ENCODE measurements at places on chromosomes 16 and 17.

DNA sequence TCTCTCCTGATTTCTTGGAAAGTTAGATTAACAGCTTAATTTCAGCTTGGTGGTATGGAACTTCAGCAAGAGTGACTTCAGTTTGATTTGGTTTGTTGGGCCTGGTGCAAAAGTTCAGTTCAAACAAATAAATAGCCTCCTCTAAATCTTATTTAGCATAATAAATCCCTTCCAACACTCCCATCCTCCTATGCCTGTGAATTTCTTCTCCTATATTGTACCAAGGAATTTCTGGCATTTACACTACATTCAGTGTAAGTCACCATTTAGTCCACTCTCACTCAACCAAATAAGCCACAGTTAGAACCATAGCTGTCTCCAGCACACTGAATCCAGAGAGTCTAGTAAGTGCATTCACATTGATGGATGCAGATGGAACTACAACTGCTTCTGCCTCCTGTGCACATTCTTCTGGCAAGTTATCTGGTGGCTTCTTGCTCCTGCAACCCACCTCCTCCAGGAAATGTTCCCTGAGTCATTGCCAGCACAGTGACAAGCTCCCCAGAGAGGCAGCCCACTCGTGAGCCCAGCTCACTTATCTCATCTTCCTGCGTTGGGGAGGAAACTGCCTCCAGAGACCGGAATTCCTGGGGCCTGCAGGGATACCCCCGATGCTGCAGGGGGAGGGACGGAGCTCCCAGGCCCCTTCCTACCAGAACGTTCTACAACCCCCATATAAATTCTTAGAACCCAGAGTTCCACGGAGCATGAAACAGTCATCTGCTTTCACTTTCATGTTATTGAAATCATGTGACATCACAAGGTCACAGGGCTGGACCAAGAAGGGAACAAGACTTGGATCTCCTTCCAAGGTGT is 318.3 kb downstream of the PHKB start:
- peak; percentile 92 for DNase-seq

DNA sequence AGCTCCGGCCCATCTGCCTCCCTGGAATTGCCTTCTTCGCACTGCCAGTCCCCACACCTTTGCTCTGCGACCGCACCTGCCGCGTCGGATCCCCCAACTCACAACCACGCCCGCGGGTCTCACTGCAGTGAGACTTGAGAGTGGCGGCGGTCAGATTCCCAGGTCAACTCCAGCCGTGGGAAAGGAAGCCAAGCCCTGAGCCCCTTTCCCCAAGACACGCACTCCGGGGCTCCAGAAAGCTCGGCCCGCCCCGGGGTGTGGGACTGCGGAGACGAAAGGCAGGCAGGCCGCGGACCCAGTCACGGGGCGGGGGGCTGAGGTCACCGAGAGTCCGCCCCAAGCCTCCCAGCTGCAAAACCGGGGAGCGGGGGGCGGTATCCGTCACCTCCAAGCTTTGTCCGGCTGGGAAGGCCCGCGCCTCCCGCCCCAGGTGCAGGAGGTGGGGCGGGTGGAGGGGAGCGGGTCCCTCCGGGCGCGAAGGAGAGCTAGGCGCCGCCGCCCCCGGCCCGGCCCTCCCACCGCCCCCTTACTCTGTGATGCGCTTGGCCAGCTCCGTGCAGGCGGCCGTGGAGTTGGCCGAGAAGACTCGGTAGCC is 615 bp downstream of the PRPSAP1 start:
- DNase-seq, result no peak

GRCh38 chr17:62188713-62189112 is 123.6 kb upstream of the MED13 start:
- DNase-seq, result peak; percentile 87

GRCh38 chr17:30929081-30929633 is 7.4 kb downstream of the ADAP2 start:
- DNase-seq, result no peak

- DNase-seq, result no peak
Observed at GRCh38 chr17:51107778-51108177, 12.9 kb downstream of the SPAG9 start.

- no peak for DNase-seq
Observed at GRCh38 chr17:6070430-6070912, 292 bp downstream of the WSCD1 start.

DNA sequence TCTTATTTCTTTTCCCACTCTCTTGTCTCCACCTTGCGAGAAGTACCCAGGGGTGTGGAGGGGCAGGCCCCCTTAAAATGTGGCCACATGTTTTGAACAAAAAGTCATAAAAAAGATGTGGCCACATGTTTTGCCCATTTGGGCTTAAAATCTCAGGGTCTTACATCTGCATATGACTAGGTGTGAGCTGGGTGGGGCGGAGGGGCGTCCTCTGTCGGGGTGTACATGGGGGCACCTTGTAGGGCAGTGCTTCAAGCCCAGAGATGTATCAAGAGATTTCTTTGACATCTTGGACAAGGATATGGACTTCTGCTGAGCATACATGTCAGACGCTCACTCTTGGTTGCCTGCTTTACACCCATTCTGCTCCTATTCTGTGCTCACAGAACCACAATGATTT is 13.0 kb upstream of the SLC47A1 start:
- DNase-seq, result no peak

DNA sequence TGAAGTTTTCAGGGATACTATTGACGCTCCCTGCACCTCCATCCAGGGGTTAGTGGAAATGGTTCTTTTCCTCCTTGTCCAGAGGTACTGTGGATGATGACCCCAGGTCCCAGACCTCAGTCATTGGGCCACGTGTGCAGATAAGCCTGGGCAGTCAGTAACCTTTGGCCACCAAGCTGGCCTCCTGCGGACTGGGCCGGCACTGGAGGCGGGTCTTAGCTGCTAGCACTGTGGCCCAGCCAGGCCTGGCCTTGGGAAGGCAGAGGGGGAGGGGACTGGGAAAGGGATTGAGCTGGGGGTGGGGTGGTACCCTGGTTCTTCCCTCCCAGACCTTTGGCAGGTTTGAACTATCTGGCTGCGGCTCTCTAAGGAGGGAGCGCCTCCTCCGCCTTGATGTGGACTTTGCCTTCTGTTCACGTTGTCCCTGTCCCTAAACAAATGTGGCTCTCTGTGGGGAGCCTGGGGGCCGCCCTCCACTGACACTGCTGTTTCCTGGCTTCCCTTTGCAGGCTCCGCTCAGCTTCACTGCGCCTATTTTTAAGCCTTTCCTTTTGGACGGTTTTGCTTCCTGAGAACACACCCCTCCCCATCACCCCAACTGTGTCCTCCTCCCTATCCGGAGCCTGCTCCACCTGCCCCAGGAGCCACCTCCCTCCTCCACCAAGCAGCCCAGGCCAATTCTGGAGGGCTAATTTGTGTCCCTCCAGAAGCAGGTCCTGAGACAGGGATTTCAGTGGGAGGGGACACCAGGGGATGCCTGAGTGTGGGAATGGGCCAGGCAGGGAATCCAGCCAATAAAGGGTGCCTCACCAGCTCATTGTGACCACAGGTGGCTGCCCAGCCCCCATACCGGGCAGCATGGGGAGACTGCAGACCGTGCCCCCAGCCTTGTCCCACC is 251.9 kb downstream of the SEC14L1 start:
- DNase-seq, result no peak

DNA sequence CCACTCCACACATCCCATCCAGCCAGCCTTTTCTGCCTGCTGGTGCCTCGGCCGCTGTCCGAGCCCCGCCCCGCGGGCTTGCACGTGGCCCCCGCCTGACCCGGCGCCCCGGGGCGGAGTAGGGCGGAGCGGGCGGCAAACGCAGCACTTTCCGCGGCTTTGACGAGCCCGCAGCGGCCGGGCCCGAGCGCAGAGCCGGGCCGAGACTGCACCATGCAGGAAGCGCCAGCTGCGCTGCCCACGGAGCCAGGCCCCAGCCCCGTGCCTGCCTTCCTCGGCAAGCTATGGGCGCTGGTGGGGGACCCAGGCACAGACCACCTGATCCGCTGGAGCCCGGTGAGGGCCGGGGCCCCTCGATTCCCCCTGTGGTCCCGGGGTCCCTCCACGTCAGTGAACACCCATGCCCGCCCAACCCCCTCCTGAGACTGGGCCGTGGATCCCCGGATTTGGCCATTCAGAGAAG is at the start of gene HSF4:
HSF4 (plus strand) TSS at position 147 of the 463 bp plus-strand sequence; CDS start at position 214, 67 bp downstream.
- DNase-seq, result no peak

DNA sequence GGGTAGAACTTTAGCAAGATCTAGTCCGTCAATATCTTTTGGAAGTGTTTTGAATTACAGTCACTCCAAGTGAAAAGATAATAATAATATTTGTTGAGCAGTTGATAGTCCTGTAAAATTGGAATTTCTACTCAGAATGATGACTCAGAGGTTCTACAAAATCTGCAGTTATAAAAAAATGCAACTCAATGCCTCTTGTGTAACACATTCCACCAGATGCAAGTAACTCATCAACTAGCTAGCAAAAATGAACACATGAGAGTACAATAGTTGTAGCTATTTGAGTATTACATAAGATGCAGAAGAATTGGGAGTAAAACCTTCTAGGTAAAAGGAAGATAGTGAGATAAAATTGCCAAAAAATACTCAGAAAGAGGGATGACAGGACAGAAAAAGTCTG is 177.2 kb downstream of the CDH8 start:
- no peak for DNase-seq

- DNase-seq, result peak; percentile 91
Observed at GRCh38 chr17:48791128-48792032, 25.6 kb downstream of the TTLL6 start.

- DNase-seq, result no peak
Observed at GRCh38 chr16:69276148-69277115, 34.7 kb upstream of the VPS4A start.

- peak; percentile 63 for DNase-seq
Observed at GRCh38 chr17:48555258-48556228, 10.6 kb upstream of the HOXB2 start.

- no peak for DNase-seq
Observed at GRCh38 chr16:12063004-12063395, 86.5 kb downstream of the SNX29 start.

- DNase-seq, result no peak
Observed at GRCh38 chr16:75626806-75627205, 3.7 kb upstream of the ADAT1 start.

GRCh38 chr16:84143784-84144199 is 1.2 kb downstream of the HSDL1 start:
- DNase-seq, result peak; percentile 74

DNA sequence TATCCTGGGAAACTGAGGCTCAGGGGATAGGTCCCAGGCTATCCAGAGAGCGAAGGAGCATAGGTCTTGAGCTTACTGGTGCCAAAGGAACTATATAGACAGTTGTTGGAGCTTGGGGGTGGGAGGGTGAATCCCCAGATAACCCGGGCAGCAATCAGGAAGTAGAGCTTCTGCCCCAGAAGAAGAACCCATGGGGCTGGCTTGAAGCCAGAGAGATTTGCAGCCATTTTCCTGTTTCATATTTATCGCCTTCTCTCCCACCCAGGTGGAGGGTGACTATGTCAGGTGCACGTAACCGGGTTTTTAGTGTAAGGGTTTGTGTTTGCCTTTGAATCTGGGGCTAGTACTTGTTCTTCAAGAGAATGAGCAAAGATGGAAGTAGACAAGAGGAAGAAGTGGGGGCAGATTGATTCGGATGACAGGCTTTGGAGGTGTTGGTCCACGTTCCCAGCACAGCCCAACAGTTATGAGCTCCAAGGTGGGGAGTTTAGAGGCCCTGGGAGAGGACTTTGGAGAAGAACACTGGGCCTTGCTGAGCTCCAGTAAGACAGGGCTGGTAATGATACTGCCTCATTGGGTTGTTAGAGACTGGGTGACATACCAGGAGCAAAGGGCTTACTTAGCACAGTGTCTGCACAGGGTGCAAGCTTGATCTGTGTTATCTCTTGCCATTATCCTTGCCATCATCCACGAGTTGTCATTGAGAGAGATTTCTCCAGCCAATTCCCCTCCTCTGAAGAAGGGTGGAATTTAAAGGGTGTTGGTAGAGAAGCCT is 145.6 kb downstream of the CCDC182 start:
- DNase-seq, result no peak

DNA sequence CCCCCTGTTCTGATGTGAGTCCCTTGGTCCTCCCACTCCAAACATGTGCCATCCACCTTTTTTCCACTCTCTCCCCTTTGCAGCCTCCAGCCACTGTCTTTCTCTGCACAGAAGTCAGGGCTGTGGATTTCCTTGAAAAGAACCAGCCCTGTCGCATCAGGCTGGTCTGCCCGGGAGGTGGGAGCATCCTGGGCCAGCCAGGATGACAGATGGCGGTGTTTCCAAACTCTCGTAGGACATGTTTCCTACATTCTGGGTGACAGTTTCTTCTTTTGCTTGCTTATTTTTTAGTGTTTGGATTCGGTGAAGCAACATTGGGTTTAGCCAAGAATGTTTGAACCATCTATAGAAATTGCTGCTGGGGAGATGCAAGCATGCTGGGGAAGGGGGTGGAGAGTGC is 100.8 kb downstream of the CCDC182 start:
- no peak for DNase-seq

- no peak for DNase-seq
Observed at GRCh38 chr16:53597776-53598175, 94.8 kb upstream of the AKTIP start.

GRCh38 chr16:19785512-19786130 is 67.5 kb downstream of the IQCK start:
- peak; percentile 59 for DNase-seq

- DNase-seq, result no peak
Observed at GRCh38 chr16:15899538-15900100, 11.2 kb upstream of the CEP20 start.

- no peak for DNase-seq
Observed at GRCh38 chr16:66623755-66624154, 19.3 kb downstream of the CMTM3 start.

- DNase-seq, result no peak
Observed at GRCh38 chr16:54031107-54031760, 255.4 kb downstream of the IRX3 start.

GRCh38 chr17:13135506-13135905 is 117.7 kb upstream of the ELAC2 start:
- no peak for DNase-seq

- DNase-seq, result no peak
Observed at GRCh38 chr17:11807606-11808005, 189.7 kb downstream of the ZNF18 start.

GRCh38 chr17:19410875-19411620 is at the start of gene RNF112:
Gene RNF112 (plus strand): TSS chr17:19411232. CDS start chr17:19411409, 177 bp downstream.
- no peak for DNase-seq

GRCh38 chr17:56449176-56449575 is 144.3 kb upstream of the NOG start:
- no peak for DNase-seq

GRCh38 chr17:57413848-57414651 is 157.7 kb downstream of the MSI2 start:
- DNase-seq, result no peak

DNA sequence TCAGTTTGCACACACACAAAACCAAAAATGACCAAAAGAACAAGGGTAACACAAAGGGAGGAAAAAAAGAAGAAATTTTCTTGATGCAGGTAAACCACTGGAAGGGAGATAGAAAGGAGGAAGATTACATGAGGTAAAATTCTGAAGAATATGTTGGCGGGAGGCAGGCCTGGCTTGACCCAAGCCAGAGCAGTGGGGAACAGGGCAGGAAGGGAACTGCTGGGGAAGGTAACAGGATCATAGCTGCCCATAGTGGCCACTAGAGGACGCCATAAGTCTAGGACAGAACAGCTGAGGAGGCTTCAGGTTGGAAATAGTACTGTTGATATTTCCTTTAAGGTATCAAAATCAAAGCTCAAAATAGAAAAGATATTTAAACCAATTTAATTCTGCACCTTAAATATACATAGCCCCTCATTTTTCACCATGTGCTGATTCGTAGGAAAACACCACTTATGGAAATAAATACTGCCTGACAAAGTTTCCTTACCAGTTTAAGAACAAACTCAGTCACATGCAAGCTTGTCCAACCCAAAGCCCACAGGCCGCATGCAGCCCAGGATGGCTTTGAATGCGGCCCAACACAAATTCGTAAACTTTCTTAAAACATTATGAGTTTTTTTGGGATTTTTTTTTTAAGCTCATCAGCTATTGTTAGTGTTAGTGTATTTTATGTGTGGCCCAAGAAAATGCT is 15.5 kb downstream of the VPS35 start:
- DNase-seq, result peak; percentile 57

GRCh38 chr16:21645261-21645721 is 7.1 kb downstream of the IGSF6 start:
- DNase-seq, result no peak
